K562 (cell line): ENCODE measurements at places on chromosomes 16 and 17.

- DNase-seq = no peak
Observed at GRCh38 chr17:15290605-15291004, 25.5 kb upstream of the PMP22 start.

GRCh38 chr17:4788807-4789700, at the start of gene GLTPD2:
Gene GLTPD2 (plus strand): TSS chr17:4788964. CDS start chr17:4789012, 48 bp downstream.
- DNase-seq = no peak

GRCh38 chr17:68435876-68436842, 21.1 kb downstream of the WIPI1 start:
- DNase-seq = peak; percentile 70

- DNase-seq = no peak
Observed at GRCh38 chr17:27320222-27320560, 26.3 kb downstream of the WSB1 start.

- no peak for DNase-seq
Observed at GRCh38 chr17:44966348-44967025, 1.6 kb downstream of the C1QL1 start.

- DNase-seq = no peak
Observed at GRCh38 chr17:74499992-74500391, 31.3 kb downstream of the CD300LB start.

- DNase-seq = peak; percentile 32
Observed at GRCh38 chr16:15427648-15428239, 6.6 kb upstream of the BMERB1 start.

DNA sequence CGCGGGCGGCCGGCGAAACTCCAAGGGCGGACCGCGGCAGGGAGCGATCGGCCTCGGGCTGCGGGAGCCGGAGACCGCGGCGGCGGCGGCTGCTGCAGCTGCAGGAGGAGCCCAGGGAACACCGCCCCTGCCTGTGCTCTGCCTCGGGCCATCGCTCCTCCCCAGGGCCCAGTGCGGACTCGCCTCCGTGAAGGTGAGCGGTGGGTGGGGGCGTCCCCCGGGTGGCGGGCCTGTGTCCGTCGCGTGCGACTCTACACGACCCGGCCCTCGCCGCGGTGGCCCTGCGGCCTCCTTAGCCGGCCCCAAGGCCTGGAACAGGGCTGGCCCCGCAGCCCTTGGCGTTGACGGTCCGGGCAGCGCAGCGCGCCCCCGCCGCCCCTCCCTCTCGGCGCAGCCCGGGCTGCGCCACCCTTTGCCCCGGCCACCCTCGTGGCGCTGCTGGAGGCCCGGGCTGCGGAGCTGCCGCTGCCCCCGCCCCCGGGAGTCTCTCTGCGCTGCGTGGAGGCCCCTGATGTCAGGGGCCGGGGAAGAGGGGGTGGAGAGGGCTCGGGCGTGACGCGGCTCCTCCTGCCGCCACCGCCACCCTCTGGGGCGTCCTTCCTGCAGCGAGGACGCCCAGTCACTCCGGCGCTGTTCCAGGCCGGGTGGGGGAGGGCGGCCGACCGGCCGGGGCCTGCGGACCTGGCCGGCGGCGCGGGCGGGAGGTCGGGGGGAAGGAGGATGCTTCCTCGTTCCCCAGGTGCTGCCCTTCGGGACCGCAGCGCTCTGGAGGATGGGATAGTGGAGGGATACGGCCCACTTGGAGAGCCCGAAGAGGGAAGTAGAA, 485 bp downstream of the DYNLL2 start:
- peak; percentile 81 for DNase-seq

DNA sequence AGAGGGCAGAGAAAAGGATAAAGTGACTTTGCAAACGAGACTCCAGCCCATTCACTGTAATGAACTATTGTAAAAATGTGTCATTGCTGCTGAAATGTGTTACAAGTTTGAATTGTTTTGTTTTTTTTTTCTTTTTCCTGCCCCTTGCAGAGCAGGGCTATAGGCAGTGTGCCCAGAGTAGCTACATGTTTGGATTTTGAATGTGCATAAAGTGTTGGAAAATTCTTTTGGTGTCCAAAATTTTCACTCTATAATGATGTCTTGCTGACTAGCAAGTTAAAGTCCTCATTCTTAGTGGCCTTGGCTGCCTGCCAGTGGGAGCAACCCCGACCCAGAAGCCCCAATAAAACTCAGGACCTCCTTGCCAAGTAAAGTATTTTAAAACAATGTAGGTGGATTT, 66.5 kb downstream of the IGF2BP1 start:
- no peak for DNase-seq

DNA sequence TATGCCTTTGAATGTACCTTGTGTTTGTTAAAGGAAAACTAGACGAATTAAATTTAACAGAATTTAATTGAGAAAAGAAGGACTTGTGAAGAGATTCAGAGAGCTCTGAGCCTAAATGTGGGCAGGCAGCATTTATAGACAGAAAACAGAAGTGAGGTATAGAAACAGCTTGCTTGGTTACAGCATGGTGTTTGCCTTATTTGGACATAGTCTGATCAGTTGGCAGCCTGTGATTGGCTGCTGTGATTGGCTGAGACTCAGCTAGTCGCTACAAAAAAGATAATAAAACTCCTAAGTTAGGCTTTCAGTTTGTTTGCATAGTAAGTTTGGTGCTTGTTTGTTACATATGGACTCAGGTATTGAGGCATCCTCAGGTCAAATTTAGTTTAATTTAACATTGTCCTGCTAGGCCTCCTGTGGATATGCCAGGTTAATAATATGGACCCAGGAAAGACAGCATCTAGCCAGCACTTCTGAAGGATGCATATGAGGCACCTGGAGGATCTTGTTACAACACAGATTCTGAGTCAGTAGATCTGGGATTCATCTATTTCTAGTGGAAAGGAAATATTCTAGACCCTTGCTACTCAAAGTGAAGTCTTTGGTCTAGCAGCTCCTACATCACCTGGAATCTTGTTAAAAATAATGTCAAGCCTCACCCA, 43.4 kb downstream of the SLFN5 start:
- no peak for DNase-seq

GRCh38 chr16:84754956-84755672, 55.3 kb downstream of the USP10 start:
- DNase-seq = no peak

GRCh38 chr17:29575511-29576213, 7.2 kb downstream of the TP53I13 start:
- no peak for DNase-seq

- DNase-seq = no peak
Observed at GRCh38 chr17:43550754-43551153, 4.6 kb upstream of the ETV4 start.

DNA sequence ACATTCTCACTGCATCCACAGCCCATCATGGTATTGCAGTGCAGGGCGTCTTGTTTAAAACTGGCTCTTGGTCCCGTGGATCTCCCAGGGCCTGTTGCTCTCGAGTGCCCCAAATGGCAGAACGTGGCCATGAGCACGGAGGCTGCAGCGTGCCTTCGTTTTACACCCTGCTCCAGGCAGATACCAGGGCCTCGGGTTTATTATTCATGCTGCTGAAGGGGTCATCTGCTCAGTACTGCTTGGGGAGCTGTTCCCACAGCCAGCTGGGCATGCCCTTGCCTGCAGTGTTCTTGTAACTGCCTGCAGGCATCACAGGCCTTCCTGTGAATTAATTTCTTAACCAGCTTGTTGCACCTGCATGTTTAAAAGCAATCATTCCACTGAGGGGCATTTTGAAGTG, 129.7 kb upstream of the CHMP6 start:
- DNase-seq = no peak

DNA sequence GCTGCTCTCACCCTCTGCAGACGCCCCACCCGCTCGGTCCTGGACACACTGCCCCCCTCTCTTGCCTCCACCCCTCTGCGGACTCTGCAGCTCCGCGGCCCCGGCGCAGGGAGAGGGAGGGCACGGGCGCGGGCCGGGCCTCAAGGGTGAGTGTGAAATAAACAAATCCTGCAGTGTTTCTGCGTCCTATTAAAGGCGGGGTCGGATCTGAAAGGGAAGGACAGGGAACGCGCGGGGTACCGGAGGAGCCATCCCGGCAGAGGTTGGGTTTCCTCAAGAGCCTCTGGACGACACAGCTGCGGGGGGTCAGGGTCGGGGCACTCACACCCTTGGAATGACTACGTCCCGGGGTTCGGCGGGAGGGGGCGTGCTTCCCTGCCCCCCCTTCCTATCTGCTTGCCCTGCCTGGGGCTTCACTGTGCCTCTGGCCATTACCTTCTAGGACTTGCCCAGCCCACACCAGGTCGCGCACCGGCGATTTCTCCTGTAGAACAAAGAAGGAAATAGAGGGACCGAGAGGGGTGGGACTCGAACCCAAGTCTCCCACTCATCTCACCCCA, 466 bp upstream of the HSF4 start:
- DNase-seq = no peak

DNA sequence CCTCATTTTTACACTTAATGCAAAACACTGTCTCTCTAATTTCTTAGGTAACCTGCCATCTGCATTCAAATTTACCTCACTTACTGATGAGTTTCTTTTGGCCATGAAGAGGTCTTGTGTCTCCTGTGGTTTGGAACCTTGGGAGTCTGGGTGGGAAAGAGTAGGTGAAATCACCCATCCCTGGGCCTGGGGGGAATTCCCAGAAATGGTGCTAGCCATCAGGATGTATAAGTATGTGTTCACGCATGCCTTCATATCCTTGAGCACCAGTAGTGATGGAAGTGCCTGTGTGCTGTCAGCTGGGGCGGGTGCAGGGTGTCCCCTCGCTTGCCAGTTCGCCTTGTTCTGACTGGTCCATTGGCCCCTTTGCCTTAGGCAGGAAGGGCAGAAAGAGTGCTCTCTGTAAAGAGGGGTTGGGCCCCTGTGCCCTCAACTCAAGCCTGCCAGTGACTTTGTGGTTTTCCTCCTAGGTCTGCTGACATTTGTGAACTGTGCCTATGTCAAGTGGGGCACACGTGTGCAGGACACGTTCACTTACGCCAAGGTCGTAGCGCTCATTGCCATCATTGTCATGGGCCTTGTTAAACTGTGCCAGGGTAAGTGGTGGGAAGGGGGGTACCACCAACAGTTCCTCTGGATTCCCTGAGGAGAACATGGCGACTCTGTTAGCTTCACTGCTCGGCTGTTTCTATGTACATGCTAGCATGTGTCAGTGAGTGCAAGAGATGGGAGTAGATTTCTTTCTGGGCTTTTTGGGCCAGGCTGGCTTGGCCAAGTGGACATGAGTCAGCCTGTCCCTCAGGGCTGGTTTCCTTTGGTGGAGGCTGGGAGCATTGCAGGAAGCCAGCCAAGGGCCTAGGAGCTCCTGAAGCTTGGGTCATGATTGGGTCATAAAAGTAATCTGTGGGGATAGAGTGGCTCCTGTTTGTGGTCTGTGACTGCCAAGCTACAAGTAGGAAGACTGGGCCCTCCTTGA, 23.2 kb downstream of the SLC7A6OS start:
- no peak for DNase-seq

DNA sequence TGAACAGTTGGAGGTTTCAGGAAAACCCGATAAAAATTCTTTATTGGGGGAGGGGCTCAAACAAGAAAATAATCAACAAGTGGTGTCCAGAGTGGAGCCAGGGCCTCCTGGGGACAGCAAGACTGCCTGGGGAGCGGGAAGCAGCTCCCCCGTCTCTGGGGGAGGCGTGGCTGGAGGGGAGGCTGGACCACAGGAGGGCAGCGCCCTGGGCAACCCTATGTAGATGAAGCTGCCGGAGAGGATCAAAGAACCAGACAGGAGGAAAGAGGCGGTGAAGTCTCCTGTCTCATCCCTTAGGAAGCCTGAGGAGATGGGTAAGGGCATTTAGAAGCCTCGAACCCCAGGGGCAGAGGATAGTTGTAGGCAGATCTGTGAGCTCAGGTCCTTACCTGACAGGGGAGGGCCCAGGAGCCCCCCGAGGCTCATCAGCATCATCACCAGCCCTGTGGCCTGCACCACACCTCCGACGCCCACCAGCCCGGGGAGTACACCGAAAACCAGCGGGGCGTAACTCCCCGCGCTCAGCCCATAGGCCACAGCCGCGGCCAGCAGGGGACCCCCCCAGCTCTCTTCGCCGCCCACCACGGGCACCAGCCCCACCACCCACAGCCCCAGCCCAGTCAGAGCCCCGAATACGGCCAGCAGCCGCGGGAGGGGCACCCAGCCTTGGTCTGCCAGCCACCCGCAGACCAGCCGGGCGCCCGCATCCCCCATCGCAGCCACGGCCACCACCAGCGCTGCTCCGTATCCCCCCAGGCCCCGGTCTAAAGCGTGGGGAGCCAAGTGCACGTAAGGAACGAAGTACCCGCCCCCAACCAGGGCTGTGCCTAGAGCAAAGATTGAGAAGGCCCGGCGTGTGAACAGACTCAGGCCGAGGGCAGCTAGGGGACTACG, 2.0 kb downstream of the SLC16A11 start:
- no peak for DNase-seq

DNA sequence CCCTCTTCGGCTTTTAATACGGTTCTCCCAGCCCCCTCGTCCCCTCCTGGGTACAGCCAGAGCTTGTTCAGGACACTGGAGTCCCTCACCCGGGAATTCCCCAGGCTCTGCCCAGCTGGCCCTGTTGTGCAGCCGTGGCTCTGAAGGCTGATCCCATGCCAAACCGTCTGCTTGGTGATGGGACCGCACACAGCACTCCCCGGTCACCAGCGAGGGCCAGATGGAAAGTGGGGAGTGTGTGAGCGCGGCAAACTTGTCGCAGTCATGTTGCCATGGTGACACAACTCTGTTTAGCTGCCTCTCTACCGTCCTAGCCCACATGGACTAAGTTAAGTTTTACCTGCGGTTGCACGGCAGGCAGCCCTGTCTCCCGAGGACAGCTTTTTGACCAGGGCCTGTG, 107.9 kb downstream of the RAP1GAP2 start:
- no peak for DNase-seq

DNA sequence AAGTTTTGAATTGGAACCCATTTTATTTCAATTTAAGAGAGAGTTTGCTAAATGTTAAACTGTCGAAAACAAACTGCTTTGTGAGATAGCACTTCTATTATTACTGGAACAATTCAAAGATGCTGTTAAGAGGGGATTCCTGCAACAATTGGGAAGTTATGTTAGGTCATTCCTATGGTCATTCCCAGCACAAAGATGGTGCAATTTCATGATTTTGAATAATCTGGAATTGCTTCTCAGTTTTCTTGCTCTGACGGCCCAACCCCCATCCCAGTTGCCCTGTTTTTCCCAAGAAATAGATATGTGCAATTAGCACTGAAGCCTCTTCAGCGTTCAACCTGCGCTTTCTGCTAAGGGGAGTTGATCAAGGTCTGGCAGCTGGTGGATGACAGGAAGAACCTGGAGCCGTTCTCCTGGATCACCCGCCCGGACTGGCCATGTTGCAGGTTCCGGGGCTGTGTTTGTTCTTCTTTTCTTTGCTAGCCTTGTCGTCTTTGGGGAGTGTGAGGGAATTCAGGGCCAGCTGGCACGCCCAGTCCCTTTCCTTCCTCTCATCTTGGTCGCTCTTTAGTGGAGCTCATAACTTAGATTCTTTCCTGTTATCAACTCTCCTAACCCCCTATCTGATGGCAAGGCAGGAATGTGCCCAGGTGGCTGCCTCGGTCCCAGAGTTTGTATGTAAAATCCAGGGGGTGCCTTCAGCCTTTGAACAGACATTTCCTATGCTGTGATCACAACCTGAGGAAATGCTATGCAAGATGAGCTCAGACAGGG, 29.0 kb upstream of the IRF8 start:
- DNase-seq = no peak

- DNase-seq = peak; percentile 78
Observed at GRCh38 chr17:1487939-1488825, 4.3 kb downstream of the MYO1C start.
